ENCODE measurements at places on chromosomes 11 and 22.

GRCh38 chr11:96263238-96263763, 79.7 kb downstream of the MAML2 start:
- no peak for DNase-seq

DNA sequence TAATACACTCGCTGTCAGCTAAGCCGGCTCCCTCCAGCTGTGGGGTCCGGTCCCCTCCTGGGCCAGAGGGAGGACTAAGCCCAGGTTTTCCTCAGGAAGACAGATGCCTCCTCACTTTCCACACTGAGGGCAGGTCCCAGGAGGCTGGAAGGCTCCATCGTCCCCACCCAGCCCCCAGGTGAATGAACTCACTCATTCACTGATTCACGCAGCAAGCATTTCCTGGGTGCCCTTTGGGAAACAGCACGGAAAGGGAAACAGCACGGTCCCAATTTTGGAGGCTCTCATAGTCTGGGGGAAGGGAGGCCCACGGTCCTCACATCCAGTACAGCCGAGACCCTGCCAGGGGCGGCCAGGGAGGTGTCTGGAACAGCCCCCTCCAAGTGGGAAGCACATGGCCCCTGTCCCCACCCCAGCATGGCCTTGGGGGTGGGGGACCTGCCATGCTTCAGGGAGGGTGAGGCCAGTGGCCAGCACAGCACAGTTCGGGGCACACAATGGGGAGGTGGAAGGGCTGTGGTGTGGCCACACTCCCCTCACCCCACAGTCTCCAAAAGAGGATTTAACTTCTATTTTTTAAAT, 9.3 kb upstream of the TH start:
- DNase-seq, result no peak

DNA sequence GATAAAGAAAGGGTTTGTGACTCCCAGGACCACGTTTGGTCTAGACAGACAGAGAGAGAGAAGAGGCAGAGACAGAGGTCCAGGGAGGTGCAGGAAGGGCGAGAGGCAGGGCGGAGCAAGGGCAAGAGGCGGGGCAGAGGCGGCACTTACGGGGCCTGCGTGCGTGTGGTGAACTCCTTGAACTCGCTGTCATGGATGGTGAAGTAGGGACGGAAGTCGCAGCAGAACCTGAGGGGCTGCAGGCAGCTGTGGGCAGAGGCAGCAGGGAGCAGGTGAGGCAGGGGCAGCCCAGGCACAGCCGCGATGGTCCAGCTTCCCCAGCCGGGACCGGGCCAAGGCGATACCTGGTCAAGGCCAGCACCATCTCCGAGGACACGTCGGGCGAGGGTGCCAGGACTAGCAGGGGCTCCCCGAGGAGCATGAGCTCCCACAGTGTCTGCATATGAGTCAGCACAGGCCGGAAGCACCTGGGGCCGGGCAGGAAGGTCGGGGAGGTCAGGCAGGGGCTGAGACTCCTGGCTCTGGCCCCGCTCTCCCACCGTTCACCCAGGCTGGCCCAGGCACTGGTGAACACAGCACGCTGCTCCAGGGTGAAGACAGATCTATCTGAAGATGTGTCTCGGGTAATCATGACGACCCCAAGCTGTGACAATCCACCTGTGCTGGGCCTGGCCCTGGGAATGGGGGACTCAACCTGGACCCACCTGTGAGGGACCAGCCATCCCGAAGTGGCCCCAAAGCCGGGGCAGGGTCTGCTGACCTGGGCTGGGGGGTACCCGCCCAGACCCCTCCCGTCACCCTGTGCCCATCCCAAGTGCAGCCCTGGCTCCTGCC, 7.2 kb upstream of the PLXNB2 start:
- DNase-seq, result no peak

DNA sequence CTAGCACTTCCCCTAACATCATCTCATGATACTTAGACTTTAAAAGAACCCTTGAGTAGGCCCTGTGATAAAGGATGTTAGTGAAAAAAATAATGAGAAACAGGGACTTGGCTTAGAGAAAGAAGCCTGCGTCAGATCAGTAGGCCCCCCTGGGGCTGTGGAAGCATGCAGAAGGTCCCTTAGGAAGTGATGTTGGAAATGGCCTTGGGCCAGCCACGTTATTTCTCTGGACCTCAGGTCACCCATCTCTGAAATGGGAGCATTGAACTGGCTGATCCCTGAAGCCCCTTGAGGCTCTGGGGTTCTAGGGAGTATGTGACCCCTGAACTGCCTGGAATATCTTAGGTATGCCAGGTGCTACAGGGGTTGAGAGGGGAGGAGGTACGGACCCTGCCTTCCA, 40.2 kb downstream of the MCM5 start:
- no peak for DNase-seq

- no peak for DNase-seq
These were observed 11.4 kb downstream of the CRKL start for GRCh38 chr22:20928573-20928967.

DNA sequence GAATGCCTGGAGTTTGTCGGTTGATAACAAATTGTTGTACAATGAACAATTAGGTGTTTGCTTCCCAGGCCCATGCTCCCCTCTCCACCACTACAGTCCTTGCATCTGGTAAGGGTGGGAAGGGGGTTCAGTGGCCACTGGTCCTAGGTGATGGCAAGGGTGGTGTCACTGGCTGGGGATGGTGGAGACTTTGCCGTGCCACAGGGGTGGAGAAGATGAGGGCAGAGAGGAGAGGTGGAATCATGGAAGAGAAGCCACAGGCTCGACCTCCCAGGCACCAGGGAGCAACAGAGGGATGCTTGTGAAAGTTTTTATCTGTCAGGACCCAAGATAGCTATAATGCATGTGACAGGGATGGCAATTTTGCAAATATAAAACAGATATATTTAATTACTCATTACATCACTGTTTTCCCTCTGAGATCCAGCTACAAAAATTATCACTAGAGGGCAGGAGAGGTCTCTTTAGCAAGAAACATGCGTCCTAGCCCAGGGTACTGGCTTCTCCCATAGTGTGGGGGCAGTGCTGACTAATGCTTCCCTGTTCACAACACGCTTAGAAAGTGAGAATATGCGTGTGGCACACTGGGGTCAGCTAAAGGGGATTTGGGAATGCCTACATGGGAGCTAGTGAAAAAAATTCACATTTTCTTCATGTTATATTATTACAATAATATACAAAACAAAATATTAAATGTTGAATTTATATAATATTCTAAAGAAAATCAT, 49.0 kb upstream of the AMPD3 start:
- no peak for DNase-seq

GRCh38 chr11:7551571-7551970, 37.8 kb downstream of the PPFIBP2 start:
- DNase-seq, result no peak

GRCh38 chr22:37561212-37562048, 1.1 kb downstream of the CDC42EP1 start:
- no peak for DNase-seq

GRCh38 chr11:1779806-1780699, 16.3 kb upstream of the CTSD start:
- no peak for DNase-seq

- DNase-seq, result no peak
These were observed 50.5 kb upstream of the PARVG start for GRCh38 chr22:44130076-44130711.

DNA sequence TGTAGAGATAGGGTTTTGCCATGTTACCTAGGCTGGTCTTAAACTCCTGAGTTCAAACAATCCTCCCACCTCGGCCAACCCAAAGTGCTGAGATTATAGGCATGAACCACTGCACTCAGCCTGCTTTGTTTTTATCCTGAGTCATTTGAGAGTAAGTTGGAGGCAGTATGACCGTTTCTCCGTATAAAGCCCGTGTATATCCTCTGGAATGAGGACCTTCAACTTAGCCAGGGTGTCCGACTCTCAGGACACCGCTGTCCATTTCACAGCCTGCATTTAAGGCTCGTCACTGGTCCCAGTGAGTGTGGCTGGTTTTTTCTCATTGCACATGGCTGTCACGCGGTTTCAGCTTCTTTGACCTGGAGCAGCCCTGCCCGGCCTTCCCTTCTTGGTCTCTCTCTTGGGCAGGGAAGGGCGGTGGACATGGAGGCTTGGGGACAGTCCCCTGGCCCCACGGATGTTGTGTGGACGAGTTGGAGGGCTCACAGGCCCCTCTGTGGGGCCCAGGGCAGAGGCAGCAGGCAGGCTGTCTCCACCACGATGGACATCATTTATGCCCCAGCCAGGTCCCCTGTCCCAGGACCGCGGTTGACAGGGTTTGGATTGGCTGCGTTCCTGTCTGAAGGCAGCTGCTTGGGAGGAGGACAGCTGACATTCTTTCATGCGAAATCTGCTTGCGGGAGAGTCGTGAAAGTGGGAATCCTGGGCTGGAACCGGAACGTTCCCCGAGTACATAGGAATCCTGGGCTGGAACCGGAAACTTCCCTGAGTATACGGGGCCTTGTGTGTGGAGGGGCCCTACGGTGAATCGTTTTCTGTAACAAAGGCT, 93.3 kb downstream of the KCNQ1 start:
- DNase-seq, result no peak

DNA sequence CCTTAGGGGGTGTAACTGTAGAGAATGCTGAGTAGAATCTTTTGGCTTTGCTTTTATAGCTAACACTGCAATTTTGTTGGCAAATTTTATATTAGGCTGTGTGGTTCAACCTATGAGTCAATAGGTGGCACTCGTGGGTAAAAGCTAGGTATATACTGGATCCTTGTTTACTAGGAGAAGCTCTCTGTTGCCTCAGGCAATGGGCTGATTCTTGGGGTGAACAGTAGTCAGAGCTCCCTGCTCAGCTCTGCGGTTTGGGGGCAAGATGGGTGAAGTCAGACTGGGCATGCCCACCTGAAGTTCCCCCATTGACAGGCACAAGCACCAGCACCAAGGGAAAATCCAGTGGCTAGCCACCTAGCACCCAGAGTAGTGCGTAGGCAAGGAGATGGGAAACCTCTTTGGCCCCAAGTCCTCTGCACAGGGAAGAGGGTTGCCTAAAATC, 238.7 kb downstream of the FAM181B start:
- no peak for DNase-seq

DNA sequence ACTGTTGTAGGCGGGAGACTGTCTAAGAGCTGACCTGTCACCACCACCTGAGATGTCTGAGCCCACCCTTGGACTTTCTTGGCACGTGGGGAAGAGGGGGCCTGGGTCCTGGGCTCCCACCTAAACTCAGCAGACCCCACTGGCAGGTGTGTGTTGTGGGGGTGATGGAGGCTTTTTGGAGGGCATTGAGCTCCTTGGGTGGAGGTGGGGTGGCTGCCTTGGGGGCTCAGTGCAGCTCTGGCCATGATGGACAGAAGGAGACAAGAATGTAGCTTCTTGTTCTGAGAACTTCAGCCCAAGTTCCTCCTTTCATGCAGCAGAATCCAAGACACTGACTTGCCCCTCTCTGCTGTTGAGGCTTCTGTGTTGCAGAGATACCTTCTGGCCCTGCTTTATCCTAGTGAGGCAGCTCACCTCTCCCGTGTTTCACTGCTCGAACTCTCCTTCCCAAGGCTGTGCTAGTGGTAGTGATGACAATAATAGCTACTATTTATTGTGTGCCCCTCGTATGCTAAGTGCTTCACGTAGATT, 116.6 kb upstream of the OR4B1 start:
- DNase-seq, result no peak

- DNase-seq, result no peak
These were observed 17.5 kb downstream of the TSSC4 start for GRCh38 chr11:2417856-2418692.

DNA sequence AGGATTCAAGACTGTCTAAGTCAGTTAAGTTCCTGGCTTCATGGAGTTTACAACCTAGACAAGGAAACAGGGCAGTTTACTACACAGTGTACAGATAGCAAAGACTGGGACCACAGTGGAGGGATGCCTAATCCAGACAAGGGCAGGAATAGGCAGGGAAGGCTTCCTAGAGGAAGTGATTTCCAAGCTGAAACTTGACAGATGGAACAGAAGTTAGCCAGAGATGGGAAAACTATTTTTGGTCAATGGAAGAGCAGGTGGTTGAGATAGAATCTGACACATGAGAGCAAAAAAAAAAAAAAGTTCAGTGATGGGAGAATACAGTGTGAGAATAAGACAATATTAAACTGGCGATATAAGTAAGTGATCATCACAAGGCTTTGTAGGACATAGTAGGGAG, 1.3 kb downstream of the COA4 start:
- DNase-seq, result no peak

DNA sequence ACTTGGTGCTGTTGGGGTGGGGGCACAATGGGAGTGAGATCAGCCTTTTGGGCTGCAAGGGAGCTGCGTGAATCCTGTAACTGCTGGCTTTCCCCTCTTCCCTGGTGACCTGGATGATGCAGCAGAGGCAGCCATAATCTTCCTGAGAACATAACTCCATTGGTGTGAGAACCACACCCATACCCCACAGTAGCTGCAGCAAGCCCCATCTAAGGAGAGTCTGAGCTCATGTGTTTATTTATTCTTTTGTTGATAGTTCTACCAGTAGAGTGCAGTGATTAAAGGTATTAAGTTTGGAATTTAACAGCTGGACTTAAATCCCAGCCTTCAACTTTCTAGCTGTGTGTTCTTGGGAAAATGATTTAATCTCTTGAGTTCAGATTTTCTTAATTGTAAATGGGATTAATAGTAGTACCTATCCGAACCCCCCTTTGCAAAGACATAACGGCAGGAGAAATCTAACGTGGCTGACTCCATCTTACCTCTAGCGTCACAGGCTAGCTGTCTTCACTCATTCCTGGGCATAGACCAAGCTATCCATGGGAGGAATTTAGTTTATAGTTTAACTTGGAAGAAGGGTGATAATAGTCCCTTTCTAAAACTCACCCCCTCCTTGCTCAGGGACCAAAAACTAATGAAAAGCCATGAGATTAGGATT, 385.0 kb upstream of the DDI1 start:
- DNase-seq, result no peak

GRCh38 chr11:86120807-86121206, 51.9 kb upstream of the PICALM start:
- no peak for DNase-seq

GRCh38 chr11:28621753-28622152, 513.6 kb downstream of the METTL15 start:
- no peak for DNase-seq

DNA sequence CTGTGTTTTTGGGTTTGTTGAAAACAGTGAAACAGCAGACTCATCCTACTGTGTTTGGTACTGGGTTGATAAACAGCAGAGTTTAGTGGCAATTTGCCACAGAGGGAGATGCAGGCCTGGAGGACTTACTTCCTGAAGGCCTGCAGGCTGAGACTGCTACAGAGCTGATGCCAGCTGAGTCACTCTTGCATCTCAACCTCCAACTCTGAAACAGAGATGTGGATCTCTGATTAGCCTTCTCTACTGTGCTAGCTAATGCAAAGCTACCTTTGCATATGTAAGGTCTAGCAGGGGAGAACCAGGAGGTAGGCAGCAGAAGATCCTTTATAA, 14.3 kb downstream of the ATP5MG start:
- DNase-seq, result no peak

DNA sequence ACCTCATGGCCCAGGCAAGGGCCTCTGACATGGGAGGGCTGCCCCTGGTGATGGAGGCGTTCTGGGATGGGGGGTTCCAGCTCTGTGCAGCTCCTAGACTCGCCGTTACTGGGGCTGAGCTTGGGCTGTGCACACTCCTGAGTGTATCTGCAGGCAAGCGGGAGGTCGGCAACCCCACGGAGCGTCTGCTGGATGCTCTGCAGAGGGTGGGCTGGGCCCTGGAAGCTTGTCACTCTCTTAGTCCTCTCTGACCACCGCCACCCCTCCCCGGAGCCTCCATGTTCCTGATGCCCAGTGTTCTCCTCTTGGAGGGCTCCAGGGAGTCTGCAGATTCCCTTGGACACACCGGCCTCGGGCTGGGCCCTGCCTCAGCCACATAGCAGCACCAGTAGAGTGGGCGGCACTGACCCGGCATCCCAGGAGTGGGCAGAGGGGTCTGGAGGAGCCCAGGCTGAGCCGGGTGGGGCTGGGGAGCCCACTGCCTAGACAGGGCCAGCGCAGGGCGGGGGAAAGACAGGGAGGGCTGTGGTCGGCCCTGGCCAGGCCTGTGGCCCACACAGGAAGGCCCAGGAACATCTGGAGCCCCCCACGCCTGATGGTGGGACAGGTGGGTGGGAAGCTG, 20.6 kb upstream of the MUC5B start:
- DNase-seq, result no peak
